ENCODE measurements at places on chromosomes 12 and 14.

GRCh38 chr12:124179936-124180607 is 114.8 kb upstream of the RFLNA start:
- no peaks in the 10 kb centered on the region for H3K36me3 ChIP-seq
- H3K4me3 ChIP-seq = no peak overlapping the region
- H3K4me1 ChIP-seq = no peaks in the 10 kb centered on the region
- H3K27ac ChIP-seq = no peak overlapping the region
- H3K27me3 ChIP-seq = peaks cover 4% of the 10 kb centered on the region

DNA sequence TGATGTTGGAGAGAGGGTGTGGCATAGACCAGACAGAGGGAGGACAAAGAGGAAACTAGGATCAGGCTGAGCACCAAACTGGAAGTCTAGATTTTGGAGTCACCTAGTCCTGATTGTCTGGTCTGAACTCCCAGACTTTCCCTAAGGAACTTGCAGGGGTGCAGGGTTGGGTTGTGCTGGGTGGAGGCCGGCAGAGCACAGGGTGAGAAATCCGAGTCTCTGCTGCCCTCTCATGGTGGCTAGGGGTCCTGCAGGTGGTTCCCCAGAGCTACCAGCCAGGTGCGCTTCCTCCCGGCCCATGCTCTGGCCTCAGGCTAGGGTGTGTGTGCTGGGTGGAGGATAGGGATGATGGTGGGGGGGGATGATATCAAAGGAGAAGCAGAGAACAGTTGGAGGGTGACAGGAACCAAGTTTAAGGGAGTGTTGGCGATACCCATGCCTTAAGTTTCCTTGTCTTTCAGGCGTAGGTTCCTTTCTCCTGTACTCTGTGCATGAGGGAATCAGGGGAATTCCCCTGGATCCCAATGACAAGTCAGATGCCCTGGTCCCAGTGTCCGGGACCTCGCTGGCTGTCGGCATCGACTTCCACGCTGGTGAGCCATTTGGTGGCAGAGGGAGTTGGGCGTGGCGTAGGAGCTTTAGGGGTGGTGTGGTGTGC is 33.5 kb upstream of the NXPH4 start:
- no peaks in the 10 kb centered on the region for H3K36me3 ChIP-seq
- H3K4me1 ChIP-seq = no peaks in the 10 kb centered on the region
- no peak overlapping the region for H3K4me3 ChIP-seq
- peak; percentile 66 for DNase-seq
- H3K27me3 ChIP-seq = peaks cover 6% of the 10 kb centered on the region

GRCh38 chr12:63779498-63780481 is at the start of gene RXYLT1:
Gene RXYLT1, plus strand, starts transcription at chr12:63779909. Its CDS starts 52 bp downstream, at chr12:63779961.
- peak; percentile 85 for DNase-seq
- H3K27ac ChIP-seq = peak within 1 kb of the TSS; percentile 95
- peaks cover 18% of the 10 kb centered on the region for H3K36me3 ChIP-seq
- peak within 1 kb of the TSS; percentile 95 for H3K4me3 ChIP-seq

- no peak overlapping the region for H3K4me3 ChIP-seq
- H3K27ac ChIP-seq = no peak overlapping the region
- DNase-seq = no peak
- no peaks in the 10 kb centered on the region for H3K36me3 ChIP-seq
These were observed 250.5 kb downstream of the DPF3 start for GRCh38 chr14:72643317-72643801.

DNA sequence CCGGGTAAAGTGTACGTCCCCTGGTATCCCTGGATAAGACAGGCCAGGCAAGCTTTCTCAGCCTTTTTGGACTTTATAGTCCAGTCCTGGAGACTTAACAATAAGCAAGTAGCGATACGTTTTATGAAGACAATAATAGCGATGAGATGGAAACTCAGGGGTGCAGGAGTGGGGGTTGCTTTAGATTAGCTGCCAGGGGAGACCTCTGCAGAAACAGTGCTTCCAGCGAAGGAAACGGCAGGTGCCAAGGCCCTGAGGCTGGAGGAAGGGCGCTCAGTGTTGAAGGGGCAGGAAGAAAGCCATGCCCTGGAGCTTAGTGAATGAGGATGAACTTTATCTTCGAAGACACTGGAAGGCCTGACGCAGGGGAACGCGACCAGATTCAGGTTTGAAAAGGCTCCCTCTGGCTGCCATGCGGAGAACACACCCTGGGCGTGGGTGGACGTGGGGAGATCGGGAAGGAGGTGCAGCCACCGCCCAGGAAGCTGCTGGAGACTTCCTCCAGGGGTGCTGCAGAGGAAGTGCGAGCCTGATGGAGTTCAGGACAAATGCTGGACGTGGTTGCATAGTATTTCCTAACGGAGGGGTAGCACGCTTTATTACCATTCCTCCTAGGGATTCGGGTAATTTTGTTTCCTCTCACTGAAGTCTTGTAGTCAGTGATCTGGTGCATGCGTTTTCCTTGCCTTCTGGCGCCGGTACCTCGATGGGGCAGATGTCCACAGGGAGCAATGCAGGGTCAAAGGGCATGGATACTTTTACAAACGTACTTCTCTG is 26.1 kb upstream of the UBC start:
- peaks cover 6% of the 10 kb centered on the region for H3K4me1 ChIP-seq
- DNase-seq = peak; percentile 63
- no peaks in the 10 kb centered on the region for H3K36me3 ChIP-seq
- peaks cover 2% of the 10 kb centered on the region for H3K27me3 ChIP-seq
- H3K27ac ChIP-seq = no peak overlapping the region
- no peak overlapping the region for H3K4me3 ChIP-seq

GRCh38 chr12:55780685-55781084 is 36.8 kb downstream of the SARNP start:
- no peak for DNase-seq
- H3K4me1 ChIP-seq = peaks cover 1% of the 10 kb centered on the region
- no peak overlapping the region for H3K27ac ChIP-seq
- peaks cover 2% of the 10 kb centered on the region for H3K27me3 ChIP-seq
- H3K36me3 ChIP-seq = peaks cover 8% of the 10 kb centered on the region

GRCh38 chr14:52342849-52343596 is 28.9 kb downstream of the PTGER2 start:
- no peak overlapping the region for H3K4me3 ChIP-seq
- H3K27me3 ChIP-seq = peaks cover 5% of the 10 kb centered on the region
- H3K36me3 ChIP-seq = peaks cover 6% of the 10 kb centered on the region
- H3K27ac ChIP-seq = no peak overlapping the region
- peaks cover 20% of the 10 kb centered on the region for H3K4me1 ChIP-seq

- DNase-seq = no peak
- H3K27ac ChIP-seq = no peak overlapping the region
- peaks cover 7% of the 10 kb centered on the region for H3K27me3 ChIP-seq
These were observed 38.0 kb upstream of the ESRRB start for GRCh38 chr14:76337635-76338545.

DNA sequence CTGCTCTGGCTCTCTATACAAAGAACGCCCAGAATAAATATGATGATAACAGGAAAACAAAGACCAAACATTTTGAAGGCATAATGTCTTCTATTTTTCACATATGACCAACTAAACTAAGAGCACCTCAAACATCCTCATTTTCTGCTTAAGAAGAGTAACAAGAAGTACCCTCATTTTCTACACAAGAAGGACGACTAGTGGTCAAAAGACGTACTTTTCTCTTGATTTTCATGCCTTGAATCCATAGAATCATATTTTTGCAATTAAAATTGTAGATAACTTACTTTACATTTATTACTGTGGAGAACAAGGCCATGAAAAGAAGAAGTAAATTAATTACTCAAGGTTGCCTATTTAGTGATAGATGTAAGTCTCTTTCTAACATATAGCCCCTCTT is 358.6 kb downstream of the DUSP6 start:
- no peak for DNase-seq
- no peaks in the 10 kb centered on the region for H3K36me3 ChIP-seq
- peaks cover 19% of the 10 kb centered on the region for H3K27me3 ChIP-seq
- H3K4me3 ChIP-seq = no peak overlapping the region
- H3K27ac ChIP-seq = no peak overlapping the region

- no peak overlapping the region for H3K4me3 ChIP-seq
- no peak overlapping the region for H3K27ac ChIP-seq
- H3K27me3 ChIP-seq = peaks cover 4% of the 10 kb centered on the region
- H3K36me3 ChIP-seq = no peaks in the 10 kb centered on the region
- no peaks in the 10 kb centered on the region for H3K4me1 ChIP-seq
These were observed 234.6 kb downstream of the AACS start for GRCh38 chr12:125299840-125300239.

GRCh38 chr14:82046512-82047226 is 513.0 kb upstream of the SEL1L start:
- peaks cover under 1% of the 10 kb centered on the region for H3K27me3 ChIP-seq
- no peak overlapping the region for H3K27ac ChIP-seq
- no peaks in the 10 kb centered on the region for H3K4me1 ChIP-seq
- no peak overlapping the region for H3K4me3 ChIP-seq

- H3K27ac ChIP-seq = peak overlapping the region; percentile 32
- DNase-seq = peak; percentile 57
- peaks cover 4% of the 10 kb centered on the region for H3K27me3 ChIP-seq
- no peaks in the 10 kb centered on the region for H3K36me3 ChIP-seq
These were observed 16.4 kb upstream of the EVL start for GRCh38 chr14:100048786-100049185.

DNA sequence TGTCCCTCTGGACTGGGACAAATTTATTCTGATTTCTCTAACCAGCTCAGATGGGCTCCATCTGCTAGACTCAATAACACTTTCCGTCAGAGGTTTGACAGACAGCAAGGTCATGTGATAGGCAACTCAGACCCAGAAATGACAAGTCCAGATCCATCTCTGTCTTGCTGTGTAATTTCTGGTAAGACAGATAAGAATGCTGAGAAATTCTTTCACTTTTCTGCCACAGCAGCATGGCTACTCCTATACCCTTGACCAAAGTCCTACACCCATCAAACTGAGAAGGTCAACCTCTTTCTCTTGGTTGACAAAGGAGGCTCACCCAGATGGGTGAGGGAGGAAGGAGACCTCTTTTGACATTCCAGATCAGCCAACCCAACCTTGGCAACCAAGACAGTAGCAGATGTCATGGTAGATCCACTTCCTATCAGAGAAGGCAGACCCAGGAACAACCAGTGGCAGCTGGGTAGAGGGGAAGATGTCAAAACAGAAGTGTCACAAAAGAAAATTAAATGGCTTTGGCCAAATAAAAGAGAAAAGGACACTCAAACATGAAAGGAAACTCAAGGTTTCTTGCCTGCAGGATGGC is 36.9 kb upstream of the PRKAB1 start:
- no peaks in the 10 kb centered on the region for H3K36me3 ChIP-seq
- DNase-seq = no peak
- H3K4me1 ChIP-seq = no peaks in the 10 kb centered on the region
- H3K27ac ChIP-seq = no peak overlapping the region

DNA sequence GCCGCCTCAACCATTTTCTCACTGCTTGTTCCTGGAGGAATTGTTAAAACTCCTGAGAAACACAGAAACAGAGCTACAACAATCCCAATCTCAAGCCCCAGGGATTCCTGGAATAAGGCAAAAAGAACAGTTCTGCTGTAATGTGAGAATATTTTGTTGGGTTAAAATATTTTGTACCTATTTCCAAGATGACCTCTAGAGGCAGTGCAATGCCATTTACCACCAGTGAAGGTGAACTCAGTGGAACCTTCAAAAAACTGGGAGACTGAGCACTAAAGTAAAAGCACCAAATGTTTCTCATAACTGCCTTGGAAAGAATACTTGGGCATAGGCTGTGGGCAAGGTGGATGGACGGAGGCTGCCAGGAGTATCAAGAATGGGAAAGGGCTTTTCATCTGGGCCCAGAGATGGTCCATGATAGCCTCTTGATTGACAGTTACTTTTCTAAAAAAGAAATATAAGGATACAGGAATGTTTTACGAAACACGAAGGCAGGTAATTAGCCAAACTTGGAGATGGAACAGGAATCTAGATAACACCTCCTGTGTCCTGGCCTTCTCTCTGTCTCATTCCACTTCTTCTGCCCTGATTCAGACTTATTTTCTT is 334.0 kb upstream of the FLRT2 start:
- H3K27ac ChIP-seq = no peak overlapping the region
- peaks cover 13% of the 10 kb centered on the region for H3K4me1 ChIP-seq
- DNase-seq = no peak
- H3K27me3 ChIP-seq = peaks cover 4% of the 10 kb centered on the region
- no peak overlapping the region for H3K4me3 ChIP-seq
- H3K36me3 ChIP-seq = no peaks in the 10 kb centered on the region

DNA sequence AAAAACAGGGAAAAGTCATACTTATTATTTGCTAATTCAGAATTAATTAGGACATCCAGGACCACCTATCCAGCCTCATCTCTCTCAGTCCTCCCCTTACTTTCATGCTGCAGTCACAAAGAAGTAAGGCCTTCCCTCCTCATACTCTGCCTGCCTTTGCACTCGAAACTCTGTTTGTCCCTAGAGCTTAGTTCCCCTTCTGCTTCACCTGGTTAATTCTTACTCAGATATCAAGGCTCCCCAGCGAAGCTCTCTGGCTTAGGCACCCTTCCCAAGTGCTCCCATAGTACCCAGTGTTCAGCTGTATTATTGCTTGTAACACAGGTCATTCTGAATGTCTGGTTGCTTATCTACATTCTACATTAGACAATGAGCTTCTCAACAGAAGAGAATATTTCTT is 81.3 kb downstream of the ERGIC2 start:
- no peaks in the 10 kb centered on the region for H3K36me3 ChIP-seq
- H3K27ac ChIP-seq = no peak overlapping the region
- H3K4me3 ChIP-seq = no peak overlapping the region
- no peaks in the 10 kb centered on the region for H3K4me1 ChIP-seq
- no peaks in the 10 kb centered on the region for H3K27me3 ChIP-seq
- no peak for DNase-seq

GRCh38 chr12:55720894-55721444 is 776 bp downstream of the RDH5 start:
- H3K36me3 ChIP-seq = no peaks in the 10 kb centered on the region
- H3K27me3 ChIP-seq = peaks cover 8% of the 10 kb centered on the region
- H3K4me1 ChIP-seq = peaks cover 47% of the 10 kb centered on the region
- no peak overlapping the region for H3K27ac ChIP-seq
- H3K4me3 ChIP-seq = no peak overlapping the region
- peak; percentile 48 for DNase-seq

GRCh38 chr14:31133133-31133532 is 74.5 kb downstream of the HECTD1 start:
- H3K4me3 ChIP-seq = no peak overlapping the region
- DNase-seq = no peak
- peaks cover 24% of the 10 kb centered on the region for H3K36me3 ChIP-seq

All from immature natural killer cell (primary cell).